Left ventricle myocardium inferior (tissue), 1 donor: ENCODE measurements at places on chromosomes 3 and 15.
A peak's percentile ranks its signal among the peaks of the same experiment; 100 is the strongest.

- no peak for DNase-seq
These were observed 273.4 kb upstream of the NSMCE3 start for GRCh38 chr15:29542994-29543393.

- DNase-seq = no peak
These were observed 9.7 kb upstream of the CRBN start for GRCh38 chr3:3189102-3189727.

GRCh38 chr3:149224736-149225594, 3.3 kb upstream of the CP start:
- no peak for DNase-seq

- no peak for DNase-seq
These were observed 12.8 kb downstream of the MYO9A start for GRCh38 chr15:72105111-72105510.

DNA sequence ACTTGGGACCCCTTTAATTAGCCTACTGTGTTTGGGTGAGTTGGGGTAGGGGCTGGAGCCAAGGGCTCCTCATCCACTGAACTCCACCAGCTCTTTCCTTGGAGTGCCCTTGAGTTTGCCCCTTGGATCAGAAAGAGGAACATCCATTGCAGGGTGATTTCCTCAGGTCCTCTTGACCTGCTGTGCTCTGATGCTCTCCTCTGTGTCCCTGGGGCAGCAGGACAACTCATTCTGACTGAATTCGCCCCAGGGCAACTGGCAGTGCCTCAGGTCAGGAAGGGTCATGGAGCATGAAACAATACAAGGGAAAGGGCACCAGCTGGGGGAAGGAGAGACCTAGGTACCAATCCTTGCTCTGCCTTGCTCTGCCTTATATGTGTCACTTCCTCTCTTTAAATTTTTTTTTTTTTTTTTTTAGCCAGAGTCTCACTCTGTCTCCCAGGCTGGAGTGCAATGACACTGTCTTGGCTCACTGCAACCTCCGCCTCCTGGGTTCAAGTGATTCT, 47.8 kb downstream of the BSN start:
- DNase-seq = no peak

DNA sequence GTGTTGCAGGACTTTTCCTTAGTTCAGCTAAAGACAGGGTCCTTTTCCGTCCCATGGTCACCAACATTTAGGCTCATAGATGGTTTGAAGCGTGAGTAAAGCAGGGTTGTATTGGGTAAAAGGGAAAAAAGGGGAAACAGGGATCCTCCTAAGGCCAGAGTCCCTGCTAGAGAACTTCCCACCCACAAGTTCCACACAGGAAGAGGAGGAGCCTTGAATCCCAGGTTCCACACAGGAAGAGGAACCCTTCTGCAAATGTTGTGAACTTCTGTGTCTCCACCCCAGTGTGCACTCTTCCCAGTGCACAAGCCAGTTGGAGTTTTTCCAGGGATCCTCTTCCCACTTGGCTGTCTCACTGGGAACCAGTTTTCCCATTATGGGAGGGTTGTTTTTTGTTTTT, 27.6 kb upstream of the ATP8B4 start:
- DNase-seq = no peak

DNA sequence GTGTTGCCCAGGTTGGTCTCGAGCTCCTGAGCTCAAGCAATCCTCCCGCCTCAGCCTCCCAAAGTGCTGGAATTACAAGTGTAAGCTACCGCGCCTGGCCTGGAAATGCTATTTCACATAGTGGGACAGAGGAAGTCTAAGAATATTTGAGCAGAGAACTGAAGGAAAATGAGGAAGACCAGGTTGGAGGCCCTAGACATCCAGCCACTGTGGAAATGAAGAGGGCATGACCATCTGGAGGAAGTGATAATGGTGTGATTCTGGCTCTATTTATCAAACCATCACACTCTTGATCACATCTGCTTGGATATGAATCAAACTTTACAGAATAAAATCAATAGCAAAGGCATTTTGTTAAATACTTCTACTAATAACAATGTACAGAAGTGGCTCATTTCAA, 65.9 kb upstream of the ARHGEF3 start:
- DNase-seq = no peak

GRCh38 chr3:60552581-60552980, 698.7 kb downstream of the FHIT start:
- DNase-seq = no peak

DNA sequence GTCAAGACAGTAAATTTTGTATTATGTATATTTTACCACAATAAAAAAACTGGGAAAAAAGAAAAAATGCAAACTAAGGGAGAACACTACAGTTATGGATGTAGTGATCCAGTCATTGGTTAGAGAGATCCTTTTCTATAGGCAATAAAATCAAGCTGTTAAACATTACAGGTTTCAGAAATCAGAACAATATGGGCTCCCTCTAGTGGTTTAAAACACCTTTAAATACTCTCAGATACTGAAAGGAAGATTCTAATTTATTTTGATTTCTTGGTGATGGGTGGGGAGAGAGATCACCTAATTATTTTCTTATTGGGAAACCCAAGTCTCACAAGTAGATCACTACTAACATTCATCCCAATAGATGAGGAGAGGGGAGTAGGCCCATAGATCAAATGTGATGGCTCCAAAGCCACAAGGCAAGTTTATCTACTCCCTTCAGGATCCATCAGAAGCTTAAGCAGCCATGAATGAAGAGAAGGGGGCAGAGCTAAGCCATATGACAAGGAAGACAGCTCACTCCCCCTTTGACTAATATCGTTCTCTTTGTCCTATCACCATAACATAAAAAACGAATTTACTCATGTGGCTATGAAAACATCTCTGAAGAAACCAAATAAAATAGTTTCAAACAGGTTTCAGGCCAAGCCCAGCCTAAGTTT, 118.6 kb downstream of the ANO10 start:
- no peak for DNase-seq

- DNase-seq = no peak
These were observed 324.1 kb upstream of the CNTN4 start for GRCh38 chr3:1774597-1774996.

- no peak for DNase-seq
These were observed 358.4 kb upstream of the PROK2 start for GRCh38 chr3:72143322-72143721.

- DNase-seq = no peak
These were observed 41.0 kb upstream of the B3GNT5 start for GRCh38 chr3:183212096-183212495.

- DNase-seq = peak; percentile 47
These were observed 26.6 kb upstream of the KY start for GRCh38 chr3:134677196-134677986.

DNA sequence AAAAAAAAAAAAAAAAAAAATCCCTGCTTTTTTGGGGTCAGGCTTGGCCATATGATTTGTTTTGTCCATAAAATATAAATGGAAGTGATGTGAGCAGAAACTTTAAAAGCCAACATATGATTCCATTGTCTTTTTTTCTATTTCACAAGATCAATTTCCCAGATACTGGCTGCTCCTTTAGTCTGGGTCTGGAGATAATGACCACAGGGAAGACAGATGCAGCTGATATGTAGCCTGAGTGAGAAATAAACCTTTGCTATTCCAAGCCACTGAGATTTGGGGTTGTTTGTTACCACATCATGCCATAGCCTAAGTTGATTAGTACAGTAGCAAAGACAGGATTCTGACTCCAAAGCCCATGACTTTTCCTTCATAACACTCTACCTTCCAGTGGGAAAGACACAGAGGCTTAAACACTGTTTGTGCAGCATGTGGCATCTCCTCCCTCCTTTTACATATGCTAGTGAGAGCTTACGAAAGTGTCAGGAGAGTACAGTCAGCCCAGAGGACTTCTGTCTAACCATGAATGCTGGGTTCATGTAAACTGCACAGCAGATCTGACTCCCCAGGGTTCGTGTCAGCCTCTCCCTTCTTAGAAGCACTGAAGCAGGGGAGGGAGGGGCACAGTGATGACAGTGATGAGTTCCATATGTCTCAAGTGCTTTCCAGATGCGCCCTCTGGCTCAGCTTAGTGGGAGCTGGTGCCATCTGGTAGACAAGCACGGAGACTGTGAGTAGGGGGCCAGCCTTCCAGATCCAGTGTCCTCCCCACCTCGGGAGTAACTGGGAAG, 36.7 kb upstream of the SLC7A14 start:
- peak; percentile 34 for DNase-seq

DNA sequence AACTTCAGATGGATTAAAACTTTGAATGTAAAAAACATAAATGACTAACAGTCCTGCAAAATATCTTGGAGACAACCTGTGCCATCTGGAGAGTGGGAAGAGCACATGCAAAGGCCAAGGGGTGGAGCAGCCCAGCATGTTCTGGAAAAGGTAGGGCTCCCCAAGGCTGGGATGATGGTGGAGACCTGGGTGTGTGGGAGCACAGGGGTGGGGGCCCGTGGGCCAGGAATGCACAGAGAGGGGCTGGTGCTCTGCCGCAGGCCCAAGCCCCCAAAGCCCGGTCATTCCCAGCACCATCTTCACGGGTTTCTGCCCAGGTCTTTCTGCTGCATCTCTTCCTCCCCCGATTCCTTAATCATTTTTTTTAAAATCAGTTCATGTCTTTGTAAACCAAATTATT, 9.7 kb upstream of the GATA2 start:
- no peak for DNase-seq

GRCh38 chr15:101133751-101134261, 118.0 kb downstream of the CHSY1 start:
- no peak for DNase-seq

GRCh38 chr3:46097691-46098241, 70.5 kb upstream of the XCR1 start:
- no peak for DNase-seq

DNA sequence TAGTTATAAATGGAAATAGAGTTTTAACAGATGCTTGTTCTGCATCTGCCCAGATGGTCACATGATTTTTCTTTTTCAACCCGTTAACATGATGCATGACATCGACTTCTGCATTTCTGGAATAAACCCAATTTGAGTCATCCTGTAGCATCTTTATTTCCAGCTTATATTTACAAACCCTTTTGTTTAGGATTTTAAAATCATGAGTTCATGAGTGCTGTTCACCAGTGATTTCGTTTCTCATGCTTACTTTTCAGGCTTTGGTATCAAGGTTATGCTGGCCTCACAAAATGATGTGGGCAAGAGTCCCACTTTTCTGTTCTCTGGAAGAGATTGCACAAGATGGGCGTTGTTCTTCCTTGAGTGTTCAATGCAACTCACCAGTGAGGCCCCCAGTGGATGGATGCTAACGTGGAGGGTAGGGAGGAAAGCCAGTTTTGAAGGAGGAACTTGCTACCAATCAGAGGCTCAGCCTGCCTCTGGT, 5.2 kb downstream of the HRH1 start:
- no peak for DNase-seq

DNA sequence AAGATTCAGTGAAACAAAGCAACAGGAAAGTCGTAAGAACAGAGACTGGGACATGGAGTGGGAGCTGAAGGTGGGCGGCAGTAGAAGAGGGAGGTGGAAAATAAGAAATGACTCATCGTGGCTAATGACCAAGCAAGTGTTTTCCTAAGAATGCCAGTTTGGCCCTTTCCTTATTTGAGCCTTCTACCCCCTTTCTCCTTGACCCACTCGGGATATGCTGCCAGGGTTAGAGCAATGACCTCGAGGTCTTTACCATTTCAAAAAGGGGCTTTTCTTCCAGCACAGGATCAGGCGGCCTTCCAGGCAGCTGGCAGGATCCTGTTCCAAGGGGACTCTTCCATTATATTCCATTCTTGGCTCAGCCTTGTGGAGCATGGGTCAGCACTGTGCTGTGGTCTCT, 241.1 kb downstream of the RYR3 start:
- DNase-seq = no peak

GRCh38 chr3:150741497-150742140, 21.4 kb downstream of the SIAH2 start:
- no peak for DNase-seq

DNA sequence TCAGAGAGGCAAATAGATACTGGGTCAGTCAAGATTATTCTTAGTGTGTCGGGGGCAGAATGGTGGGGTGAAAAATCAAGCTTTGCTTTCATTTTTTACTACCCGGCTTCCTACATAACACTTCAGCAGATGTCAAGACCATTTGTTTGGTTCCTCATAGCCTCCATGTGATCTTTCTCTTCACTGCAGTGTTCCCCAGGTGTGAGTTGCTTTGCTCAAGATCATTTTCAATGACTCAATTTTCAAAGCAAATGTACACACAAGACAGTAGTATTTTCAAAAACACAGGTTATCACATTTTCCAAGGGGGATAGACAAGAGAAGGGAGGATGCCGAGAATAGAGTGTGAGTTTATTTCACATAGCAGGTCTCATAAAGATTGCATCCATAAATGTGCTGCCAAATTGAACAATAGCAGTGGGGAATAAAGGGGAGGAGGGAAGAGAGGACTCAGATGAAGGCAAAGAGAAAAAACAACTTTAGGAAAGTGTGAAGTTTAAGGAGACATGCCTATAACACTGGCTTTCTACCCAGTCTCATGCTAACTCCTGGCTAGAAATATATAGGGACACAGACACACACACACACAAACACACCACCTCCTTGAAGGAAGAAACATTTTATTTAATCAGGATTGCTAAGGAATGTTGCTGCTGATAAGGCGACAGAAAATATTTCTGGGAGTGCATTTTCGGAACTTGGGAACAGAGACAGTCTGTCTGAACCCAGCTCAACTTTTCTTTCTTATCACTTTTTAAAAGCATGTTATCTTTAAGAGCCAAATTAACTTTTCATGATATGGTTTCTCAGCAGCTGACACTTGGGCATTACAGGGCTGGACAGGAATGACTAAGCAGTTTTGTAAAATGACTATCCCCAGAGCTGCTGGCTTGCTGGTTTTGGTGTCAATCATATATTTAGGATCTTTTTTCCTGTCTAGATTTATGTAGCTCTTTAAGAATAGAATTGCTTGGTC, 402.4 kb downstream of the RBMS3 start:
- DNase-seq = no peak

DNA sequence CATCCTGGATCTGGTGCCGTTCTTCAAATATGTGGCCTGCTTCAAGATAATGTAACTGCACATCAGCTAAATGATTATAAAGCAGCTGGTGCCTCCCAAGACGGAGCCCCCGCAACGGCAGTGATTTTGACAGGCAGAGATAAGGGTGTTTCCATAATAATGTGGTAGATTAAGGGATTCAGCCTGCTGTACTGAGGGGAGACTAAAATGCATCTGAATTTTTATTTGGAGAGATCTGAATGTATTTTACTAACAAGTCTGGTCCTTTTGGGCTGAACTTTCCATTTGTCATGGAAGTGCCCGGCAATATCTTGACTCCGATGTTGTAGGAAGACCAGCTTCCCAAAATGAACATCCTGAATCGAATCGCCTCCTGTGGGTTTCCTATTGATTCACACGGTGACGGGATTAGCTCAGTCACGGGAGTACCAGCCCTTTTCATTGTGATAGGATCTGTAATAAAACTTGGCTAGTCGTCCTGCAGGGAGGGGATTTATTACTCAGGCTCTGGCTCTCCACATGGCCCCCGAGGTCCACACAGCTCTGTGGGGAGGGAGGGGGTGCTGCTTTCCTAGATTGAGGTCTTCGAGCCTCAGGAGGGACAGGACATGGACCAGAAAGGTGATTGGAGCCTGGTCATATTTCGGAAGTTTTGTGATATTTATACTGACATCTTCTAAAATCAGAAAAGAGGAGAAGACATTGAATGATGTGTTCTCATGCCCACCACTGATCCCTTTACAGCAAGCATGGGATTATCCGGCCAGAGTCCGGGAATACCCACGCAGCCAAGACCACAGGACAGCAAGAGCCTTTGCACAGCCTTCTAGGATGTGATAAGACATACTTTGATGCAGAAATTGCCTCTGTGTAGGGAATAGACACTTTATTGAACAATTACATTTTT, 2.5 kb upstream of the PCSK6 start:
- DNase-seq = no peak
